Activated CD4-positive, alpha-beta T cell treated with anti-CD3 and anti-CD28 coated beads, Interleukin-2, amount 10 ng/mL, durations not matched to agents 7 days and 5 days (primary cell): ENCODE measurements at places on chromosomes 2 and 18.

GRCh38 chr2:401019-401679 lies 113.3 kb upstream of the ALKAL2 start:
- no peak for DNase-seq

DNA sequence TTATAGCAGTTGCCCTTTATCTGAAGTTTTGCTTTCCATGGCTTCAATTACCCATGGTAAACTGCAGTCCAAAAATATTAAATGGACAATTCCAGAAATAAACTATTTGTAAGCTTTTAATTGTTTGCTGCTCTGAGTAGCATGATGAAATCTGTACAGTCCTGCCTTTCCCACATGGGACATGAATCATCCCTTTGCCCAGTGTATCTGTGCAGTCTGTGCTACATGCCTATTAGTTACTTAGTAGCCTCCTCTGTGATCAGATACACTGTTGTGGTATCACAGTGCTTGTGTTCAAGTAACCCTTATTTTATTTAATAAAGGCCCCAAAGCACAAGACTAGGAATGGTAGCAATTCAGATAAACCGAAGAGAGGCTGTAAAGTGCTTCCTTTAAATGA lies 810.6 kb upstream of the PIK3C3 start:
- no peak for DNase-seq

DNA sequence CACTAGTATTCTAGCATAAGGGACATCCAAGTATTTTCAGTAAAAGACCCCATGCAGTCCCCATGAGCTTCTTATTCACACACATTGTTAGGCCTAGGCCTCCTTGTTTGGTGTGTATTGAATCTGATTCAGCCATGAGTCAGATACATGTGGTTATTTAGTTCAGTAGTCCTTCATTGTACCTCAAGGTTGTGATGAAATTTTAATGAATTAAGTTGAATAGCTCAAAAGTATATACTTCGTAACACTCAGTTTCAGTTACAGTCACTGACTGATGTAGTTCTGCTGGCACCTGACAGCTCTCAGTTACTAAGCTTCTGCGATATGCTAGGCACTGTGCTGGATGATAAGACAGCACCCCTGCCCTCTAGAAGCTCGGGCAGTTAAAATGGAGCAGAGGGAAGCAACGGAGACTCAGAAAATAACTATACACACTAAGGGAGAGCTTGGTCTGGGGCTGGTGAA lies 86.4 kb downstream of the XRCC5 start:
- DNase-seq: peak; percentile 5

- no peak for DNase-seq
Observed at GRCh38 chr18:39675906-39676305, 2110.3 kb upstream of the CELF4 start.

- no peak for DNase-seq
Observed at GRCh38 chr2:237405006-237405559, 8.9 kb downstream of the COL6A3 start.

GRCh38 chr18:25842665-25843064 lies 247.7 kb downstream of the SS18 start:
- no peak for DNase-seq

DNA sequence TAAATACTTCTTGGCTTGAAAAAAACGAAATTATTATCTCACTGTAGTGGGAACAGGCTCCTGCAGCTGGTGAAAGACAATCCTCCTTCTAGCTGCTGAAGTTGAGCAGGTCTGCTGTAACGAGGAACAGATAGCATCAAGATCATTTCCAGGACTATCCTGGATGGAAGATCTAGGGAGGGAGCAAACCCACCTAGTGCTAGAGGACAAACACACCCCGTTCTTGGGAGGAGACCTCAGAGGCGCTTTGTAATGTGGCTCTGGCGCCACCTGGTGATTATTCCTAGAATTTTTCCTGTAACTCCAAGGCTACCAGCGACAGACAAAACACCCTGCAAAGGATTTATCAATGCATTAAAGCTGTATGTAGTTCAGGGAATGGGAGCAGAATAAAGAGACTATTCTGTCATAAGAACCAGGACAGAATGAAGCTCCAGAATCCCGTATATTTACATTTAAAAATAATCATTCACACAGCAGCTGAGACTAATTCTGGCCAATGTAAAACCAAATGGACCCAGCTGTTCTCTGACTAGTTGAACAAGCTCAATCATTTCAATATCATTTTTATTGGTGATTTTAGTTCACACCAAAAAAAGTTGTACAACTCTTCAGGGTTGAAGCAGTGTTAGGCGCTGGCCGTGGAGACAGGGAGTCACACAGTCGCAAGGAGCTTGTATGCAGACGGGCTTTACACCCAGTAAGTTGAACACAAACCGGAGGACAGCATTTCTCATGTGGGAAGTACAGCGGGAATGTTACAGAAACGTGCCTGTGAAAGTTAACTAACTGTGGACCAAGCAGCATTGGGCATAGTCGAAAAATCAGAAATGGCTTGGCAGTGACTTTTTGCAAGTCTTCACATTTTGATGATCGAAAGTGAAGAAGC lies 290.3 kb downstream of the TRIB2 start:
- peak; percentile 74 for DNase-seq

GRCh38 chr2:200496696-200497095 lies 13.2 kb downstream of the KCTD18 start:
- no peak for DNase-seq

- DNase-seq: no peak
Observed at GRCh38 chr18:26689226-26689879, 141.0 kb upstream of the KCTD1 start.

DNA sequence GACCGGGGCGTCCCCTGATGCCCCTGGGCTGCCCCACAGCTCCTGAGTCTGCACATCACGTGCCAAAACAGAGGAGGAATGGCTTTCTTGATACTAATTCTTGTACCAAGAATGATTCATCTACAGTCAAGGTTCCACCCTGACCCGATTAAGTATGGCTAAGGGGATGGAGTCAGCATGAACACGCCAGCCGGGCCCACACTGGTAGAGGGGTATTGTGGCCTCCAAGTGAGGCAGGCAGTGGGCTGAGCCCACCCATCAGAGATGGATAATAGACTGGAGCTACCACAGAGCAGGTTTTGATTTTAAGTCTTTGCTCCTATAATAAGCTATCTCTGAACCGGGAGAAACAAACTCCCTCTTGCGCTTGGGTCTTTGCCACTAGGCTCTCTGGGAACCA lies 17.9 kb upstream of the GNAL start:
- DNase-seq: no peak

DNA sequence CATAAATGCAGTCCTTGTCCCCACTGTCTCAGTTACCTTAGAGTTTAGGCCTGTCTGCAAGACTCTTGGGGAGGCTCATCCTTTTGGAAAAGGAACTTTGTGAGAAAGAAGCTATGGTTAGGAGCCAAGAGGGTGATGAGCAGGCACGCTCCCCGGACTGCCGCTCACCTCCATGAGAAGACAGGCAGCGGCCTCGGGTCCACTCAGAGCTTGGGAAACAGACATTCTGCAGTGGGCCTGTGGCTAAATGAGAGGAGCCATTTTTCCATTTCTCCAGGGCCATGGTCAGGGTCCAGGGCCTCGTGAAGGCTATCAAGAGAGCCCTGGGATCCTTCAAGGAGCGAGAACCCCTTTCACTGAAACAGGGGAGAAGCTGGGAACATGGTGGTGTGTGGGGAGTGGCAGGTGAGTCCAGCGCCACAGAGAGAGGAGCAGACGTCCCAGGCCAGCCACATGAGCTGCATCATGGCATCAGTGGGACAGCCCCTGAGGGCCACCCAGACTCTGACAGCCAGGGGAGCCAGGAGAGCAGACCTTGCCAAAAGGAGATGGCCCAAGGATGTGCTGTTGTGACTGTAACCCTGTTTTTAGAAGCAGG lies 4.0 kb upstream of the TEX51 start:
- no peak for DNase-seq

DNA sequence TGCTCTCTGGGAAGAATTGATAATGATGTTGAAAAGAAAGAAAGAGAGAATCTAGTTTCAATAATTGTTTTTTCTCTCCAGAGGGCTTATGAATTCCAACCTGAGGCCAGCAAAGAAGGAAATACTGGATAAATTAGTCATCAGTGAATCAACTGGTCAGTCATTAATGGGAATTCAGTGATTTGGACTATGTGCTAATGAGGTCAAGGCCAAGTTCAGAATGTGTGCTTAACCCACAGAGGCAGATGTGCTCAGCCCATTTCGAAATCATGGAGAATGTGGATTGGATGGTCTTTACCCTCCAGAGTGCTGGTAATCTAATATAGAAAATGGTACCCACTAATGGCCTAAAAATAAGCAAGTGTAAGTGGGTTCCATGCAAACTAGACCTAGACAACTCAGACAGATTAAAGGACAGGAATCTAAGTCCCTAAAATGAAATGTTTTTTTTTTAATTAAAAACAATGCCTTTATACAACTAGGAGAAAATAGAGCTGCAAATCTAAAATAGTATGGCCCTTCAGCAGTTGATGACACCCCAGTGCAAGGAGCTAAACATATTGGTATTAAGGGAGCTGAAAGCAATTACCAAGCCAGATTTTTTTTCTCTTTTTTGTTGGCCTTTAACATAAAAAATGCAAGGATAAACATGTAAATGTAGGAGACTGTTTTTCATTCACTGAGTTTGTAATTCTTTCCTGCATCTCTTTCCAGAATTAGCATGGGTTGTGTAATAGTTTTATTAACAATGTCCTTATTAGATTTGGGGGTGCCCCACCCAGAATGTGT lies 296.9 kb downstream of the SATB2 start:
- DNase-seq: no peak

GRCh38 chr2:183967756-183968155 lies 630.6 kb upstream of the ZNF804A start:
- no peak for DNase-seq

DNA sequence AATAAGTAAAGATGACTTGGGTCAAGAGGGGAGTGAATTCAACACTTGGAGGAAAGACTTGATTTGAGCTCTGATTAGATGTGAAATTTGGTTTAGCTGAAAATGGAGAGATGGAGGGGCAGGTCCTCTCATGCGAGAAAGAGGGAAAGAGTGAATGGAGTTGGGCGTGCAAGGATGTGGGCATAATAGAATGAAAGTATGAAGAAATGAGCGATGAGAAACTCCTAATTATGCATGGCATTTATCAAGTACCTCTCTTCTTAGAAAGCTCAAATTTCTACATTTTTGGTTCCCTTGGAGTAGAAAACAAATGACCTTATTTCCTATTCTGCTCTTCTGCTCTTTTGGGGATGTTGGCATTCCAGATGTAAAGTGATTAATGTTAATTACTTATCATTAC lies 161.5 kb downstream of the PHLPP1 start:
- no peak for DNase-seq

DNA sequence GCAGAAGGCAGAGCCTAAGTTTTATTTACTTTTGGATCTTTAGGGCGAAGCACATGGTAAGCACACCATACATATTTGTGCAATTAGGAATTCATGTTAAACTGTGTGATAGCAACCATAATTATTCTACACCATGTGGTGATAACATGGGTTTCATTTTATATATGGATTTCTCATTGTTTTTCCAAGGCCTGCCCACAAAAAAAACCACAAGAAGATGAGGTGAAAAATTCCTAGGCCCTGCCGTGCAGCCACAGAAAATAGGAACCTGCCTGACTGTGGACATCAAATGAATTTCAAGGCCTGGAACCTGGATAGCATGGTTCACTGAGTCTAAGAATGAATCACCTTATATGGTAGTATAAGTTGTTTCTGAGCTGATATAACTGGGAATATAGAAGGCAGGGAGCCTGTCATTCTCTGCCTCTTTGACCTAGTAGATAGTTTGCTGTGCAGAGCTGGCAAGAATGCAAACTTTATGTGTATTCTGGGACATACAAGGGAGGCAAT lies 22.4 kb upstream of the SSB start:
- DNase-seq: no peak

DNA sequence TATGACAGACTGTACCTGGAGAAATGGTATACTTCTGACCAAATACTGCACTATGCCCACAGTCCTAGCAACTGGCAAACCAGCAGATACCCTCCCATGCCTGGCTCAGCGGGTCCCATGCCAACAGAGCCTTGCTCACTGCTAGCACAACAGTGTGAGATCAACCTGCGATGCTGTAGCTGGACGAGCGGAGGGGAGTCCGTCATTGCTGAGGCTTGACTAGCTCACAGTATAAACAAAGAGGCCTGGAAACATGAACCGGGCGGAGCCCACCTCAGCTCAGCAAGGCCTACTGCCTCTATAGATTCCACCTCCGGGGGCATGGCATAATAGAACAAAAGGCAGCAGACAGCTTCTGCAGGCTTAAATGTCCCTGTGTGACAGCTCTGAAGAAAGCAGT lies 93.2 kb upstream of the CAB39 start:
- DNase-seq: no peak

DNA sequence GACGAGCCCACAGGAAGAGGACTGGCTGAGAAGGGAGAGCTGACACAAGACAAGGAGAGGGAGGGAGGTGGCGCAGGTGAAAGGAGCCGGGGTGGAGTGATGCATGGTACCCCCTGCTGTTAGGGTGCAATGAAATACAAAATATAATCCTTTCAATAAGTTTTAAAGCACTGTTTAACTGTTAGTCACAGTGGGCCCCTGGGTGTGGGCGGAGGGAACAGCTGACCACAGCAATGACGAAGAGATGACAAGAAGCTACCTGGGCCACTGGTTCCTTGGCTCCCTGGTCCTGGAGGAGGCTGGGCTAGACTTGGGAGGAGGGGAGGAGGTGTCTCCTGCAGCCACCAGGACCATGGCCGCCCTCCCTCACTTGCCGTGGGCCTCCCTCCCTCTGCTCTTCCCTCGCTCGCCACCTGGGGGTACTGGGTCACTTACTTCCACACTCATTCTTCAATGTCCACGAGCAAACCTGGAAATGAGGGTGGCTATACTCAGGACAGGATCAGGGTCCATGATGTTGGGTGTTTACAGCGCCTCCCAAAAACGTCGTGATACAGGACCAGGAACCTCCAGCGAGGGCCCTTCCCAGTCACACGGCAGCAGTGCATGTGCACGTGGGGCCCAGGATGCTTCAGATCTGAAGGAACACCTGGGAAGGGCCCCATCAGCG lies 196.1 kb downstream of the ANKRD30B start:
- no peak for DNase-seq

DNA sequence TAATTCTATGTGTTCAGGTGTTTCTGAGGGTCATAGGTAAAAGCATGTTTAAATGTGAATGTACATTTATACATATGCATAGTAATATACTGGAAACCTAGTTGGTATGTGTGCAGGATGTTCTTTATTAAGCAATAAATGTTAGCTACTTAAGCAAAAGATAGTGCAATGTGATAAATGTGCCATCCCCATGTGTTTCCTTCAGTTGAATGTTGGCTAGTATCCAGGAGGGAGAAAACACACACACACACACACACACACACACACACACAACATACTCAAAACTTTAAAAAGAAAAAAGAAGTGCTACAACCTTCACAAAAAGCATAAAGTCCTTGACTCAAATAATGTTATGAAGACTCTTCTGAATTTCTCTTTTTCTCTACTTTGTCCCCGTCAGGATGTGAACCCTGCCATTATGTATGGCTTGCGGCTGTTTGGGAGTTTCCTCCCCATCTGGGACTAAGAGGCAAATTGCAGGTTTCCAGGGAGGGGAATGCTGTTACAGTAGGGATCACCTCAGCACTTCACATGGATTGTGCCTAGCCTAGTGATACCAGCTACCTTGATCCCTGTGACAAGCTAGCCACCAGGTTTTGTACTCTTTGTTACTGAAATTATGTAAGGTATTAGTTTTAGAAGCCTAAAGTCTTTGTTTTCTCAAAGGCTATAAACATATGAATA lies 82.6 kb downstream of the IKZF2 start:
- DNase-seq: no peak
